8988T (cell line): ENCODE measurements at places on chromosomes 12 and 14.
A peak's percentile ranks its signal among the peaks of the same experiment; 100 is the strongest.

- no peak for DNase-seq
Measured at GRCh38 chr14:59570122-59570521, 6.5 kb downstream of the CCDC175 start.

- DNase-seq: no peak
Measured at GRCh38 chr14:92555465-92556111, 42.0 kb downstream of the RIN3 start.

DNA sequence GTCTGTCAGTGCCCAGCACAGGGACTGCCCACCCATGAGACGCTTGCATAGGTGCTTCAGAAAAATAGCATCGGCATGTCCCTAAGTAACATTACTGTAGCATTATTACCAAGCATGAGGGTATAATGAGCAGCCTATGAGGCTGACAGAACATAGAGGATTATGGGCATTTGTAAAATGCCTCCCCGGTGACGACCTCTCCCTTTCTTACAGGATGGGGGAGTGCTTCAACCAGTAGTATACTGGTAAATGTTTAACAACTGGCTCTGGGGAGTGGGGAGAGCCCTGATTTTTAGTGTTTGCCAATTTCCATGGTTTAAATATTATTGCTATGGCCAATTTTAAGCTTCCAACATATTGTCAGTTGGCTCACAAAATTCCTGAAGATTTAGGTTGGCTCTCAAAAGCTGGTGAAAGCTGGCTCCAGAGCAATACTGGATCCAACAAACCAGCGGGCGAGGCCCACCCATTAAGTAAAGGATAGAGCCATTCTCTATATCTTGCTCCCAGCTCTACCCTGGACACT lies 104.5 kb downstream of the ETNK1 start:
- DNase-seq: no peak

DNA sequence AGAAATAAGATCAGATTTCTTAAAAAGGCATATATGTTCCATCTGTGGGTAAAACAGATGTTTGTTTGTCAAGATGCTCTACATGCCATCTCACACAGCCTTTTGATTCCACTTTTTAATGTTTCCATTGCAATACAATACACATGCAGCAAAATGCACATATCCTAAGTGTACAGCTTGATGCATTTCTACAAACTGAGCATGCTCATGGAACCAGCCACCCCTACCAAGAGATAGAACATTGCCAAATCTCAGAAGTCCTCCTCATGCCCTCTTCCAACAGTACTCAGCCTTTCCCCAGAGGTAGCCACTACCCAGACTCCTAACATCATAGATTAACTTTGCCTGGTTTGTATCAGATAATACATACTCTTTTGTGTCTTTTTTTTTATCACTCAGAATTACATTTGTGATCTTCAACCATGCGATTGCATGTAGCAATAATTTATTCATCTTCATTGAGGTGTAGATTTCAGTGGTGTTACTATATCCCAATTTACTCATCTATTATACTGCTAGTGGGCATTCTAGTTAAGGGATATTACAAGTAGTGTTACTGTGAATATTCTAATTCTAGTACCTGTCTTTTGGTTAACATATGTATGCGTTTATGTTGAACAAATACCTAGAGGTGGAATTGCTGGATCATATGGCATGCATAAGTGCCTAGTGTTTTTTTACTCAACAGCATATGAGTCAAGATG lies 3.3 kb downstream of the GPR65 start:
- no peak for DNase-seq

DNA sequence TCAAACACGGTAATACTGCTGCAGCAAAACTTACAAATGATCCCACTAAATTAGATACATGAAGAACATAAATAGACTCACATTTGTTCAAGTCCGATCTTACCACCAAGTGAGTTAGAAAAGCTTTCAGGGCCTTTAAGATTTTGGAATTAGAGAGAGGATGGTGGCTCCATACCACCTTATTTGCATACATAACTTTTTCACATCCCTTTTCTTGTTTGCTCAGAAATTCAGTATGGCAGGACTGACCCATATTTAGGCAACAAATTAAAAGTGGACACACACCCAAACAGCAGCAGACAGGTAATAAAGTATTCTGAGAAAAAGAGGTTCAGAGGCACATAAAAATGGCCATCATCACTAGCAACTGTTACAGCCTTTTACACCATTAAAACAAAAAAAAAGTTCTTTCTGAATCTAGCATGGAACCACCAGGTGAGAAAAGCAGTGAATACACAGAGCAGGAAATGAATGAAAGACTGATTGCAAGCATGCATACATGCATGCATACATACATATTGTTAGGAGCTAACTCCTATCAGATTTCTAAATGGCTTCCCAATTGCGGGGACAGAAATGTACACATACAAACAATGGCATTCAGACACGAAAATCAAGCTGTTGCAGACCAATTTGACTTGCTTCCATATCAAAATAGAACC lies 23.3 kb downstream of the STXBP6 start:
- DNase-seq: no peak

DNA sequence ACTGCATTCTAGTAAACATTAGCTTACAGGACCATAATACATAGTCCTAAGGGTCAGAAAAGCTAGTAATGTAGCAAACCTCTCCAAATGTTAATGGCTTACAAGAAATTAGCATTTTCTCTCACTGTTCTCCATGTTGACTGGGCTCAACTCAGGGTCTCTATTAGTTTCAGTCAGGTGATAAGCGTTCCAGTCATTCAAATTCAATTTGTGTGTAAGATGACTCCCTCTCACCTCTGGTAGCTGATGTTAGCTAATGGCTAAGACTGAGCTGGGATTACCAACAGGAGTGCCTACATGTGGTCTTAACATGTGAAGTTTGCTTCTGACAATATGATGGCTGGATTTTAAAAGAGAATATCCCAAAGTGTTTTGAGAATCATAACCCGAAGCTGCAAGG lies 630.5 kb upstream of the USP15 start:
- DNase-seq: no peak

GRCh38 chr12:65845751-65846537 lies 21.7 kb downstream of the HMGA2 start:
- no peak for DNase-seq

GRCh38 chr12:104469066-104469465 lies 12.3 kb downstream of the CHST11 start:
- no peak for DNase-seq

DNA sequence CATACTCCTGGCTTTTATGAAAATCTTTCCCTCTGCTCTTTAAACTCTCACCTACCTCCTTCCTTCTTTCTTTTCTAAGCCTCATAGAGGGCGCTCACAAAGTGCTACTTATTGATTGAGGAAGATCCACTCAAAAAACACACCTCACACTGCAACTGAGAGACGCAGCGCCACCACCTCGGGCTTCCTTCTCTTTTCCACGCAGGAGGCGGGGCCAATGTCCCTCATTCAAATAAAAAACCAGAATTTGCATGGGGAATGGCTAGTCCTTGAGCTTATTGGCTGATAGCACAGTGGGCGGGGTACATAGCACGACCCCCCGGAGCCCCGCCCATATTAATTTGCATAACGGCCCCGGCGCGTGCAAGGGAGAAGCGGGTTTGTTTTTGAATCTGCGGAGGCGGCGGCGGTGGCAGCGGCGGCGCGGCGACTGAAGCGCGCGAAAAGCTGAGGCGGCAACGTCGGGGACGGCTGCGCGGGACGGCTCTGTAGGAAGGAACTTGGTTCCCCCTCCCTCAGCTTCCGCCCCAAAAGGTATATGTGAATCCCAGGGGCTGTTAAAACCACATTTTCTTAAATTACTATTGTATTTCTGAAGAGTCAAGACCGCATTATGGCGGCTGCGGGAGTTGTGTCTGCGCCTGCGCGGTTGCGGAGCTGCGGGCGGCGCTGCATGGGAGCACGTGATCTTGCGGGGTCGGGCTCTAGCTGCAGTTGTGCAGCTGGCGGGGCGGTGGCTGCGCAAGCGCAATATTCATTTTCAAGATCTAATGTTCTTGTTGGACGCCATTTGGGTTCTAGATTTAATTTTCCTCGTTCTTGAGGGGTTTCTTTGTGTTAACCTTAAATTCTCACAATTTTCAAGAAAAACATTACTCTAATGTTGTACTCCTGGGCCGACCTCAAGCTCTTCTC lies at the start of gene ATF7IP:
TSS of gene ATF7IP (plus strand) at position 389 of the 915 bp plus-strand sequence. CDS start 58,234 bp downstream, outside the sequence.
- peak; percentile 84 for DNase-seq

DNA sequence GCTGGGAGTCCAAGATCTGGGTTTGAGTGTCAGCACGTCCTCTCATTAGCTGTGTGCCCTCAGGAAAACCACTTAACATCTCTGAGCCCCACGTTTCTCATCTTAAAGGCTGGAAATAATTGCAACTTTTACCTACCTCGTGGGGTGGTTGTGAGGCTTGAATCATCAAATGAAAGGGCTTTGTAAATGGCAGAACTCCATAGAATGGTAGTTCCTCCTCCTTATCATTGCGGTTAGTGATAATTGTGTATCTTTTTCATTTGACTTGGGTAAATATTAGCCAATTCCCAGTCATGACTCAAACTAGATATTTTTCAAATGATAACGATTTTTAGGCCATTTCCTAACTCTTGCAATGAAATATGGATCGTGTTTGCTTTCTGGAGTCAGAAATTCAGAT lies 205.5 kb downstream of the CHST11 start:
- DNase-seq: no peak

DNA sequence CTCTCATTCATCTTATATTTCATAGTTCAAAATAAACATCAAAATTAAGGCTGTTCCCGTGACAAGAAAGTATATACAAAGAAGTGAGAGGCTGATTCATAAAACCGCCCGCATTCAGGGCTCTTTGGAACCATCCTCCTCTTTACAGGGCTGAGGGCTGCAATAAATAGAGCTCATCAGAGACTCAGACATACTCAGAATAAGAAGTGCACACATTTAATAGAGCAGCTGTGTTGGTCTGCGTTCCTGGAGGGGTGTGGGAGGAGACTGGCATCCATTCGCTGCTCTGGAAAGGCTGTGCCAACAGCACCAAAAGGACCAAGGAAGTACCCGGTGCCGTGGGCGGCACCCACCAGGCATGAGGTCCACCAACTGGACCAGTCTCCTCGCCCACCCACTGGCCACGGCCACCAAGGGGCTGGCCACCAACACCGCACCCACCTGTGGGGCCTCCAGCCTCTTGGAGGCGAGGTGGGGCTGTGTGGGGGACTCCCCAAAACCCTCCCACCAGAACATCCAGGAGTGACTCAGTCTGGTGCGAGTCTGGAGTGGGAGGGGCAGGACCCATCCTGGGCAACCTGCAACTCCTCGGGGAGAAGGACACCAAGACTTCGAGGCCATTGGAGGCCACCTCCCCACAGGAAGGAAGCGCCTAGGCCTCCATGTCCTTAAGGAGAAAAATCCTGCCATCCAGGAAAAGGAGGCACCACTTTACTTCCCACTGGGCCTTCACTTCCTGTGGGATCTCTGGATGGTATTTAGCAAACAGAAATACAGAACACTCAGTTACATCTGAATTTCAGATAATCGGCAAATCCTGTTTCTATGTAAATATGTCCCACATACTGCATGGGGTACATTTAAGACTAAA lies 32.7 kb downstream of the VCPKMT start:
- no peak for DNase-seq

- DNase-seq: no peak
Measured at GRCh38 chr12:9667403-9668160, 1.9 kb upstream of the CLEC2D start.

DNA sequence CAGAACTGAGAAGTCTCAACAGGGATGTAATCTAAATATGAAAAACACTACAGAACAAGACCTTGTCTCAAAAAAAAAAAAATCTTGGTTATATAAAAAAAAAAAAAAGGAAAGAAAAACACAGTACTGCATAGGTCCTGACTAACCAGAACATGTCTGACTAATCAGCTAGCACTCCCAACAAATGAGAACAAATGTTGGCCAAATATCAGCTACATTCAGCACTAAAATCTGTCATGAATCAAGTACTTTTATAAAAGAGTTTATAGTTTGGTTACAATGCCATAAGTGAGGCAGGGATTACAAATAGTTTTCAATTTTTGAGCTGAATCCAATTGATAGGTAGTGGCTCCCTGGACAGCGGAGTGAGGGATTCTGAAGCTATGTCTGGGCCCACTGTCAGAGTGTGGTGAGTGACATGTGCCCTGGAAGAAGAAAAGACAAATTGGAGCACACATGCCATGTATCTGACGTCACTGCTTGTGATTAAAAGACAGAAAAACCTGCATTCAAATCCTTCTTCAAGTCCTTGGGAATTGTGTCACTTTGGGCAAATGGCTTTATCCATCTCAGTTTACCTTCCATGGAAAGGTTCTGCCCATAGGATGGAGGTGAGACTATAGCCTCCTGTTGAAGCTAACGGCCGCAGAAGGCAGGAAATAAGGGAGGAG lies 5.6 kb upstream of the FAM234B start:
- no peak for DNase-seq

GRCh38 chr14:61588419-61588901 lies 106.9 kb upstream of the HIF1A start:
- DNase-seq: no peak

- peak; percentile 62 for DNase-seq
Measured at GRCh38 chr12:65823513-65824375, 539 bp upstream of the HMGA2 start.
